ENCODE measurements at places on chromosomes 5 and 9.

- peak; percentile 53 for DNase-seq
Observed at GRCh38 chr5:32709750-32710549, 1.2 kb upstream of the NPR3 start.

DNA sequence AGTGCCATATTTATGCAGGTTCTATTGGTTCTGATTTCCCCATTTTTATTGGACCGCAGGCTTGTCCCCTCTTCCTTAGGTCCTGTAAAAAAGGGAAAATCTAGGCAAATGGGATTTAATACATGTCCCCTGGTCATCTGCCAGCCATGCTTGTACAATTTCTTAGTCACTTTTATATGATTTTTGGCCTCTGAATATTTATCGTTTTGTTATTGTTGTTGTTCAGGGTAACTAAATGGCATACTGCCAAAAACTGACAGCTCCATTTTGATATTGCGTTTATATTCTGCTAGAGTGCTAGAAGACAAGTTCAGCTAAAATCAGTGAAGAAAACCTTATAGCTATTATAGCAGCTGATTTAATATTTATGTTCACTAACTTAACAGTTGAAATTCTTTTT is 770.2 kb upstream of the FAM174A start:
- DNase-seq, result no peak

GRCh38 chr5:122073018-122073417 is 5.0 kb downstream of the LOX start:
- no peak for DNase-seq

GRCh38 chr5:120748474-120748873 is 284.4 kb downstream of the PRR16 start:
- DNase-seq, result no peak

DNA sequence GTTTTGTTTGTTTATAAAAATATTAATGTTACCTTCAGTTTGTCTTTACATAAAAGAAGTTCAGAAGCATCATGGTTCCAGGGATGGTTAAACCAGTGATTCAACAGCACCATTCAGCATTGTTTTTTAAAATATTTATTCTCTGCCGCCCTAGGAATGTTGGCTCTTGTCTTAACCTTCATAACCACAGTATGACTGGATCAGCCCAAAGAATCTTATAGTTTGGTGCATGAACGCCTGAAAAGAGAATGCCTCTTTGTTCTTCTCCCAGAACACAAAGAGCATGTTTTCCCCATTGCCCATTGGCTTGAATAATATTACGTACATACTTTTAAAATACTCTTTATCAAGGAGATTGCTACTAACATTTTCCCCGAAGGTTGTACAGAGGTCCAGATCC is 413.4 kb downstream of the ANXA1 start:
- no peak for DNase-seq

DNA sequence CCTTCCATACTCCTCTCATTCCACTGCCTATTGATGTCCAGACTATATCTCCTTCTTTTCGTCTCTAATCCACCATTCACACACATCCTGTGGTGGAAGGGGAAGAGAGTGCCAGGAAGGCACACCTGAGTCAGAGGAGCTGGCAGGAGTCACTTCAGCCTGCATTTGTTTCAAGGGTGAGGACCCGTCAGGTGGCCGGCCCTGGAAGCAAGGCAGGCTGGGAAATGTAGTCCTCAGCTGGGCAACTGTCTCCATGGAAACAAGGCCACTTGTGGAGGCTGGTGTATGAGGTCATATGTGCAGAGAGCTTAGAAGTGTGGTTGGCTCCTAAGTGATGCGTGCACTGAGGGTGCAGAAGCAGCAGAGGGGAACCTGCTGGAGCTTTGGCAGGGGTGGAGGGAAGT is 278.4 kb downstream of the NSG2 start:
- DNase-seq, result peak; percentile 55

DNA sequence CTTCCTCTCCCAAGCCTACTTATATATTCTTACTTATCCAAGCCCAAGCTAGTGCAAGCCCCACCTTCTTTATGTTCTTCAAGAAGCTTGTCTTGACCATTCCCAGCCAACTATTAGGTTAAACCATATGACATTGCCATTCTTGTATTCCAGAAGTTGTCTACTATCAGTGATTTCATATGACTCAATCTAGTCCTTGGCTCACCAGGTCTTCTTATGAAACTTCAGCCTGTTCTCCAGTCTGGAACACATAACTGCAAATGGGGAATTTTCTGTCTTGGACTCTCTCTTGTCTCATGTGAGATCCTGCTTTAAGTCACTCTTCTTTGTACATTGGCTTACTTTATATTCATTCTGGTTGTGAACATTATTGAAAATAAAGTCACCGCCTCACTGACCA is 130.7 kb downstream of the TTLL11 start:
- no peak for DNase-seq

- no peak for DNase-seq
Observed at GRCh38 chr5:1734908-1735289, 64.7 kb downstream of the MRPL36 start.

DNA sequence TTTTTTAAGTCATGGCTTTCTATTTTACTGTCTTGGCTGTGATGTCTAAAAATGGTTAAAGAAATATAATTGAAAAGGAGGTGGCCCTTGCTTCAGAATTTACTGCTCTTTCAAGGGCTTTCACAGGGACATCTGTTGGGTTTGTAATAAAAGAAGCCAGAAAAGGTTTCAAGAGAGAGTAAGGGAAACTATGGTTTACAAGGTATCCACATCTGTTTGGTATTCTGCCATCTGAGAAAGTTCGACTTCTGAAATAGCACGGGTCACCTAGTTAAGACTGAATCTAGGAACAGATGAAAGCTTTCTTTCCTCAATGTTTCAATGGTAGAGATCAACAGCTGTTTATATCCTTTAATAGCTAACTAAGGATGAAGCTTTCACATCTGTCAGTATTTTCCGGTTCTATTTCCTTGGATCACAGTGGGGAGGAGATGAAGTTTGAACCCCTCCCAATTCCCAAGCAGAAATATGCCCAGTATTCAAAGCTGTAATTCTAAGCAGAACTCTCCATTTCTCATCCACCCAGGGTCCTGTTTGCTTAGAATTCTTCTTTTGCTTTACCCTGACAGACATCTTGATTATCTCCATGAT is 72.8 kb upstream of the IFNK start:
- no peak for DNase-seq

DNA sequence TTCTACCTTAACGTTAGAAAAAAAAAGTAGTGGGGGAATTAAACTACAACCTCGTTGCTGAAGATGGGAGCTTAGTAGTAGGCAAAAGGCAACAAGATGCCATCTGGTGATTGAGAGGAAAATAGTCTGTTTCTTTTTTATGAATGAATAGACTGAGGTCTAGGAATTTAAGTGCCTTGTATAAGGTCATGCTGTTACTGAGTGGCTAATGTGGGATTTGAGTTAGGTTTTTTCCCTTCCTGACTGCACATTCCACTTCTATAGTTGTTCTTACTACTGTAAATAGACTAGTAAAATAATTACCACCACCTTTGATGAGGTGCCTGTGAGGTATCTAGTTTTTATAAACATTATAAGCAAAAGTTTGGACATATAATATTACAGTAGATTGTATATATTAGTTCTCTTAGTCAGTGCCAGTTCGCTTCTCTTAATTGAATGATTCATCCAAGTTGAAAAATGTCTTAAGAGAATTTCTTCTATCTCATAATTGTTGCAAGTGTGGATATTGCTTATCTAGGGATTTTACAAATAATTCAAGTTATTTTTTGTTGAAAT is 19.1 kb downstream of the FSD1L start:
- DNase-seq, result no peak

DNA sequence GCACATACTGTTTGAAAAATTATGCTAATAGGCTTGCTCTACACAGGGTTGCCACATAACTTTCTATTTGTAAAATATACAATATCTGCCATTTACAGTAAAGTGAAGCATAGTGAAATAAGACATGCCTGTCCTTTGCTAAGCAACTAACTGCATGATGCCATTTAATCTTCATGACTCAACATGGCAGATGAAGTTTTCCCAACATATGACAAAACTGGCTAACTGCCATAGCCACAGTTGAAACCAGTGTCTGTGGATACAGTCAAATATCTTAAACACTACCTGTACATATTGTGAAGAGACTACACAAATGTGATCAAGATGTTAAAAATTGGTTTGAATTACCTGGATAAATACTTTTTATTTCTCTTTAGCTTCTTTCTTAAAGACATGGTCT is 3.1 kb upstream of the DMAC1 start:
- no peak for DNase-seq

All from LoVo (cell line).